ACHN (cell line): ENCODE measurements at places on chromosomes 5 and 9.
A peak's percentile ranks its signal among the peaks of the same experiment; 100 is the strongest.

- no peak for DNase-seq
Measured at GRCh38 chr5:94890907-94891306, 272.4 kb downstream of the SLF1 start.

DNA sequence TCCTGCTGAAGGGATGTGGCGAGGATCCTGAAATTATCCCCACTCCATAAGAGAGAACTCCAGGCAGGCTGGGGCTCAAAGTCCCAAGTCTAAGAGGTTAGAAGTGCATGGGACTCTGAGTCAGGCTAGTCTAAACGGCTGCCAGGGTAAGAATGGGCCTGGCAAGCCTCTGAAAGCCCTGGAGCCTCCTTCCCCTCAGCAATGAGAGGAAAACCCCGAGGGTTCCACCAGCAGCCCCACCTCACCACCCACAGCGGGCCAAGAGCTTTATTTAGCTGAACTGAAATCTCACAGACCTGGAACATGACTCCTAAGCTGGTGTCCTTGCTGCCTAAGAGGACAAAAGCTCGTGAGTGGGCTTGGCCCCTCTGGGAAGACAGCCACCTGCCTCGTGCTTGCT lies 135.5 kb downstream of the SEC61B start:
- DNase-seq: no peak

DNA sequence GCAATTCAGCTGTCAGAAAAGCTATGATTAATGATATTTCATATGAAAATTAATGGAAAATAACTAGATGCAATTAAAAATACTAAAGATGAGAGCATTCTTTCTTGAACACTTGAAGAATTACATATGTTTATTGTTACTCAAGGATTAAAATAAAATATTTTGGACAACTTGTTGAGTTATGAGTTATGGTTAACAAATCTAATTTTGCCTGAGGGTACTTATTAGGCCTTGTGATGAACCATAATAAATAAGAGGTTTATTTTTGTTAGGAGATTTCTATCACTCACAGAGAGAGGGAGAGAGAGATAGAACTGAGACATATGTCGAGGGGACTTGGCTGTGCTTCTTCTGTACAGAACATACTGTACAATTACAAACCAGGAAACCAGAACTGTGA lies 183.7 kb downstream of the ISL1 start:
- no peak for DNase-seq

DNA sequence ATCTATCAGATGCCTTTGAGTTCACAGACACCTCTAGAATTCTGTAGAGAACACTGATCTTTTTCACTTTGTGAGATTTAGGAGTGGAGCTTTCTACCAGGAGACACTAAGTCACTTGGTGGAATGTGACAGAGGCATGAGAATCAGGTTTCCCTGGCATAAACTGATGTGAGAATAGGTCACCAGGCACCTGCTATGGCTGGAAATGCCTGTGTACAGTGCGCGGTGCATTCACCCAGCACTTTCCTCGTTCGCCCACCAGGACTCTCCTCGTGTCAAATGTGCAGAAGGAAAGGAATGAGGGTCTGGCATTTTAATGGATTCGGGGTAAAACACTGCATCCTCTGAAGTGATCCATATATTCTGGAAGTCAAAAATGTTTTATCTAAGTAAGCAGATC lies 281.8 kb upstream of the TUT7 start:
- no peak for DNase-seq

- DNase-seq: no peak
Measured at GRCh38 chr5:151738125-151738848, 20.1 kb downstream of the ATOX1 start.

GRCh38 chr5:143004361-143005145 lies 234.4 kb downstream of the ARHGAP26 start:
- DNase-seq: peak; percentile 93

GRCh38 chr5:167514461-167514860 lies 777.0 kb upstream of the WWC1 start:
- no peak for DNase-seq

DNA sequence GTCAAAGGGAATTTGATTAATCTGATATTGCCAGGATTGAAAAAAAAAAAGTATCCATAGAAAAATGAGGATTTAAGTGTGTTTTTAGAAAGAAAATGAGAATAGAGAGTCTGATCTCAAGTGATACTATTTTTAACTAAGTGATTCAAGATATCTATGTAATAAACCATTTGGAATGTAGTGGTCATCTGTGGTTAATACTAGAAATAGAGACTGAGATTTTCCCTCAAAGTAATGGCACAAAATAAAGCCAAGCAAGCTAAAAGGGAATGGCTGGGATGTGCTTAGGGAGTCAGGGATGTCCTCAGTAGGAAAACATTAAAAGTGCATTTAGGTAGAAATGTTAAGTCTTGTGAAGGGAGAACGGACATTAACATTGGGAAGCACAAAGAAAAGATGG lies 90.6 kb downstream of the FBXO4 start:
- DNase-seq: no peak

DNA sequence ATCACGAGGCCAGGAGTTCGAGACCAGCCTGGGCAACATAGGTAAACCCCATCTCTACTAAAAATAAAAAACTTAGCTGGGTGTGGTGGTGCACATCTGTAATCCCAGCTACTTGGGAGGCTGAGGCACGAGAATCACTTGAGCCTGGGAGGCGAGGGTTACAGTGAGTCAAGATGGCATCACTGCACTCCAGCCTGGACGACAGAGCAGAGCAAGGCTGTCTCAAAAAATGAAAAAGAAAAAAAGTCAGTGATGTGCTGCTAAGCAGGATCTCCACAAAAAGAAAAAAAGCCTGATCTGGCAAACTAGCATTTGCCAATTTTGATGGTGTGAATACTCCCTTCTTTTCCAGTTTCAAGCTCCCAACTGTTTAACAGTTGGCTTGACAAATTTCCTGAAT lies 21.9 kb downstream of the F2R start:
- no peak for DNase-seq
